ENCODE measurements at places on chromosomes 13 and 19.
A peak's percentile ranks its signal among the peaks of the same experiment; 100 is the strongest.

DNA sequence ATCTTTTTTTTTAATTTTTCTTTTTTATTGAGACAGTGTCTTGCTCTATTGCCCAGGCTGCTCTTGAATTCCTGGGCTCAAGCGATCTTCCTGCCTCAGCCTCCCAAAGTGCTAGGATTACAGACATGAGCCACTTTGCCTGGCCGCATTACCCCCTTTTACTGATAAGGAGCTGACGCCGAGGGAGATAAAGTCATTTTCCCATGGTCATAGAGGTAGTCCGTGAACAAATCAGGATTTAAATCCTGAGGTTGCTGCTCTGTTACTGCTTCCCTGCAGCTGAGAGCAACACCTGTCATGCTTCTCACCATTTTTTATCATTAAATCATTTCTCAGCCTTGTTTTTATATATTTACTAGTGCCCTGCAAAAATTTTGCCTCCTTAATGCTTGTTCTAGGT, 7.4 kb downstream of the CYSLTR2 start:
- DNase-seq = no peak

- DNase-seq = no peak
Measured at GRCh38 chr19:17246681-17247425, 1.1 kb upstream of the NR2F6 start.

DNA sequence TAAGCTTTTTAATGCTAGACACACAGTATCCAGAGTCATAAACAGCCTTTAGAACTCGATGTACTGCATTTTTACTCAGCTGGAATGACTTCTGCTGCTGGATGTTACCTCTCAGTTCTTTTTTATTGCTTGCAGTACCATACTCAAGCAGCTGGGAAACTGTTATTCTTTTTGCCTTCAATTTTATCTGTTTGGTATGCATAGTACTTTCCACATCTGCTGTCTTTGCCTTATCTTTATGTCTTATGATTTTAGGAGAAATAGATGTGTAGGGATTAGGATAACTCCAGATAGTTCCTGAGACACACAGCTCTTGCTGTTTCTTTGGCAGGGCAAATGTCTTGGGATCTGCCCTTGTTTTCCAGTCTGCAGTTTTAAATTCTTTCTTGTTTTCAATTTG, 31.5 kb downstream of the TEX30 start:
- no peak for DNase-seq

GRCh38 chr13:26847281-26847680, 86.7 kb upstream of the GPR12 start:
- DNase-seq = no peak

- no peak for DNase-seq
Measured at GRCh38 chr13:59229401-59229800, 934.3 kb downstream of the DIAPH3 start.

DNA sequence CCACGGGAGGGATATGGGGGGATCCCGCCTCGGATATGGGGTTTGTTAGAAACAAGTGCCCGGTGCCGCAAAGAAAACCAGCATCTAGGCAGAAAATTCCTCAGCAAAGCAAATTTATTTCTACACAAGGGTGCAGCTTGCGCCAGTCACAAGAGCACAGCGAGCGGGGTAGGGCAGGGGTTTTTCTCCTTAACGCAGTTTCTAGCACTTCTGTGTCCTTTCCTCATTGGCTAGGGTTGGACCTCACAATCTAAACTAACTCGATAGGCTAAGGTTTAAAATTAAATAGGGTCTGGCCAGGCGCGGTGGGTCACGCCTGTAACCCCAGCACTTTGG, 595 bp downstream of the ZNF440 start:
- no peak for DNase-seq

GRCh38 chr13:29956853-29957252, 106.4 kb upstream of the UBL3 start:
- DNase-seq = no peak

DNA sequence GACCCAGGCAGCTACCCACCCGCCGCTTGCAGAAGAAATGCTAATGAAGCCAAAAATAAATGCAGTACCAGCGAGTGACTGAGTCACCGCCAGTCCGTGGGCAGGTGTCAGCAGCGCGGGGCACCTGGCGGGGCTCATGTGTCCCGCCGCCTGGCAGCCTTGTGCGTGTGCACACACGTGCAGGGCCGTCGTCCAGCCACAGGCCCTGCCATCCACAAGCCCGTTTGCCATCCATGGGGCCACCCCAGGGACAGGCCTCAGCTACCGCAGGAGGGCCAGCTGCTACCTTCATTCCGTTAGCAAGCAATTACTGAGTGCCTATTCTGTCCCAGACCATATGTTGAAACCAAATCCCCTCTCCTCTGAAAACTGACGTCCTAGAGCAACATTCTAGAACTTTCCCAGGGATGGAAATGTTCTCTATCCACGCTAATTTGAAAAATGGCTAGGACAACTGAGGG, 20.5 kb downstream of the NCAN start:
- DNase-seq = no peak

DNA sequence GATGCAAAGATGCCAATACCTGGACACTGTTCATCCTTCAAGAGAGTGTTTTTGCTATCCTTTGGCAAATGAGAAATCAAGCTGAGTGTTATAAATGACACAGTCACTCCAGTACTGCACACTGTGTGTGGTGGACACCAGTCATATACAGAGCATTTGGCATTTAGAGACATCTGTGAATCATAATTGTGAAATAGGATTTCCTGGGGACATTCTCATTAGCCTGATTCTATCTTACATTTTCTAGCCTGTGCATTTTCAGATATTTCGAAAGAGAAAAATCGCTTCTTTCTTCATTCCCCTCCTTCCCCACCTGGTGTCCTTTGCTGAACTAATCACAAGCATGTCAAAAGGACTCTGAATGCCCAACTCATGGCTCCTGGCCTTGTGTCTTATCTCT, 781.0 kb upstream of the ARGLU1 start:
- DNase-seq = no peak

DNA sequence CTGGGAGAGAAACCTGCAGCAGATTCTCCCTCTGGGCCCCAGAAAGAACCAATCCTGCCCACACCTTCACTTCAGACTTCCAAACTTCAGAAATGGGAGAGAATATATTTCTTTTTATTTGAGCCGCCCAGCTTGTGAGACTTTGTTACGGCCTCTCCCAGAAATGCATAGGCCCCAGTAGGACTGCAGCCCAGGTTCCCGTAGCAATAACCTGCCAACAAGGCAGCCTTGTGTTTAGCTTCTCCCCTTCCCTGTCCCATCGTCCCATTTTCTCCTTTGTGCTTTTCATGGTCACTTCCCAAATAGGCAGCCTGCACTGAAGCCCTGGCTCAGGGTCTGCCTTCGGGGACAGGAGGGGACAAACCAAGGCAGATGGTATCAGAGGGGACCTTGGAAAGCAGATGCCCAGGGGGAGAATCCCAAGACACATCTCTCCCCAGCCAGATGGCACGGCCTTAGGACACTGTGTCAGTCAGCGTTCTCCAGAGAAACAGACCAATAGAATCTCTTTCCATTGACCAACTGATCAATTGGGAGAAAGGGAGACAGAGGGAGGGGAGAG, 3.7 kb upstream of the ARHGEF7 start:
- DNase-seq = no peak

GRCh38 chr13:74287724-74288169, 153.5 kb upstream of the KLF12 start:
- peak; percentile 77 for DNase-seq

- no peak for DNase-seq
Measured at GRCh38 chr13:98970330-98970729, 7.5 kb downstream of the DOCK9 start.

GRCh38 chr19:49896863-49897621, at the start of gene IL4I1:
TSS of gene IL4I1 (minus strand) at chr19:49896887. CDS start at chr19:49896160, 727 bp downstream.
- no peak for DNase-seq

DNA sequence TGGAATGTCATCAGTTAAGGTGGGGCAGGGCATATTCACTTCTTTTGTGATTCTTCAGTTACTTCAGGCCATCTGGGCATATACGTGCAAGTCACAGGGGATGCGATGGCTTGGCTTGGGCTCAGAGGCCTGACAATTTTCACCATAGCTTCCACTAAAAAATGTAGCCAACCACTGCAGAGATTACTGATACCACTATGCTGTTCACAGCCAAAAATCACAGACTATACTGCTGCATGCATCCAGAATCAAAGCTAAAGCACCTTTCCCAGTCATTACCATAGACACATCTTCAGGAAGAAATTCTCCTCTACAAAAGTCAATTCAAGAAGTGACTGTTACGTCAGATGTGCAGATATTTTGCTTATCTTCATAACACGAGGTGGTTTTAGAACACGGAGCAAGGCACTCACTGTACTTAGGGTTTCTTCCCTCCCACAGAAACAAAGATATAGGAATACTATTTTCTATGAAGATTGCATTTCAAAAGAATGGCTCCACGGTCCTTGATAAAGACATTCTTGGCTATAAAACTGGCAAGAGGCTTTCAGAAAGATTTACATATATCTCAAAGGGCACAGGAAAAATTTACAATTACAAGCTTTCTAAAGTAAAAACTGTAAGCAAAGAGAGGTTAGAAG, 1556.6 kb upstream of the PRR20A start:
- DNase-seq = no peak

DNA sequence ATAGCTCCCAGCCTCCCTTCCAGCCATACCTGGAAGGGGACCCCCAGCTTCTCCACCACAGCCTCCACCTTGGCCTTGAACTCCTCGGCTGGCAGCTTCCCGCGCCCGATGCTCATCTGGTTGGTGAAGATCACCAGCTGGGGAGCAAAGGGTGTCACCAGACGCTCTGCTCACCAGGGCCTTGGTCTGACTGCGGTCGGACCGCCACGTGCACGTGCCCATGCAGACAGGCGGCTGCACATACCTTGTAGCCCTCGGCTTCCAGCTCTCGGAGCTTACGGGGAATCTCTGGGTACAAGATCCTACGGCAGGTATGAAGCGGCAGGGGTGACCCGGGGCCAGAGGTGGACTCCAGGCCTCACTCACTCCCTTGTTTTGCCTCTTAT, 3.4 kb downstream of the PNKP start:
- no peak for DNase-seq

- peak; percentile 9 for DNase-seq
Measured at GRCh38 chr19:11581740-11582139, 4.3 kb upstream of the ACP5 start.

DNA sequence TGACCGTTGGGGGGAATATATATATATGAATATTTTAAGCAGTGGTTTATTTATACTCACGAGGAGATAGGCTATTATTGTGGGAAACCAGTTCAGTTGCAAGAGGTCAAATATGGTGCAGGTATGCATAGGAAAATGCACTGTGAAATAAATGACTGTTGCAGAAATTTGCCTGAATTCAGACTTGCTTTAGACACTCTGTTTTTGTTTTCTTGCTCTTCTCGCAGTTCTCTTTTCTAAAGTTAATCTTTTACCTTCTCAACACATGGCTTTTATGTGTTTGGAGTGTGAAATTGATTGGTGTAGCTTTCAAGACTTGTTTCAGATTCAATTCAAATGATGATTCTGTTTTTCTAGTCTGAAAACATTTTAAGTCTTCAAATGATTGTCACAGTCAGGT, 109.7 kb downstream of the LRCH1 start:
- no peak for DNase-seq

- DNase-seq = no peak
Measured at GRCh38 chr13:20570517-20570916, 3.6 kb downstream of the IFT88 start.

GRCh38 chr19:43667876-43668405, 2.0 kb downstream of the PLAUR start:
- no peak for DNase-seq

GRCh38 chr13:50711131-50711815, 132.2 kb downstream of the DLEU7 start:
- no peak for DNase-seq

DNA sequence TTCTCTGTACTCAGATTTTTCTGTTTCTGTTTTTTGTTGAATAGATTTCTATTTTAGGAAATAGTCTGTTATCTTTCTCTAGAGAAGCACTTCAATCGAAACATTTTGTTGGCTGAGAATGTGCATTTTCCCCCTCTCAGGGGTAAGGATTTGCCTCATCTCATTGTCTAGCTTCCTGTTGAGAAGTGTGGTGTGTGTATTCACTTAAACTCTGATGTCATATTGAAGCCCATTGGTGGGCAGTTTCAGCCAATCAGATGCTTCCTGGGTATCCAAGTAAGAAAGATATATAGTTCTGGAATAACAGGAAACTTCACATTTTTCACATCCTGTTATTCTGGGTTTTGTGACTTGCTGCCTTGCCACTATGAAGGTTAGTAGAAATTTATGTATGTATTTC, 87.6 kb downstream of the ARHGEF7 start:
- DNase-seq = no peak

DNA sequence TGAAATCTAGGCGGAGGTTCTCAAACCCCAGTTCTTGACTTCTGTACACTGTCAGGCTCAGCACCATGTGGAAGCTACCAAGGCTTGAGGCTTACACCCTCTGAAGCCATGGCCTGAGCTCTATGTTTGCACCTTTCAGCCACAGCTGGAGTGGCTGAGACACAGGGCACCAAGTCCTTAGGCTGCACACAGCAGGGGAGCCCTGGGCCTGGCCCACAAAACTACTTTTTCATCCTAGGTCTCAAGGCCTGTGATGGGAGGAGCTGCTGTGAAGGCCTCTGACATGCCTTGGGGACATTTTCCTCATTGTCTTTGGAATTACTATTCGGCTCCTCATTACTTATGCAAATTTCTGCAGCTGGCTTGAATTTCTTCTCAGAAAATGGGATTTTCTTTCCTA, 503.2 kb upstream of the PCDH20 start:
- no peak for DNase-seq

DNA sequence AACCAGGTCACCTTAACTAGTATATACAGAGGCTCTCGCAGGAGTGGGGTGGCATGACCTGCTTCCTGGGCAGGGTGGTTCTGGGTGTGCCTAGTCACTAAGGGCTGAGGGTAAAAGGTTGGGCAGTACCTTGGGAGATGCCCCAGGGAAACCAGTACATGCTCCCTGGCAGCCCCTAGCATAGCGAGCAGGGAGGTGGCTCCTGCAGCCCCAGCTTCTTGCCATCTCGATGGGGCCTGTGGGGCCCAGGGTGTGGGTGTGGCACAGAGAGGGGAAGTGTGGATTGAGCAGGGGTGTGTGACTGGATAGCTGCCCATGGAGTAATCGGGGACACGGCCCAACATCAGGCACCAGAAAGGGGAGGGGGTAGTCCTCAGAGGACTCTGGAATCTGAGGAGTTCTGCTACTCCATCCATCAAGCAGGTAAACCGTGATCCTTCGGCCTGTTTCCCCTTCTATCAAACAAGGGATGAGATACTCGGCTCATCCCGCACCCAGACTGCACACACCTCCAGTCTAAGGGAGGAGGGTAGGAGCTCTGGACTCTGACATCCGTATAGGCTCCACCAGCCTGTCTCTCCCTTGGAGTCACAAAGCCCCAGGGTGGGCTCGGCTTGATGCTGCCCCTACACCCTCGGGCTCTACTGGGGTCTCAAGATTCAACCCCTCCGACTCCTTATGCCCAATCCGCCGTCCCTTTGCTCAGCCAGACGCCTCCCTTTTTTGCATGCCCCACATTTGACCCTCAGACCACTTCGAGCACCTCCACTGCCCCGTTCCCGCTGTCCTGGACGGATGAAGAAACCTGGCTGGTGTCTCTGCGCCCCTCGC, 1.1 kb downstream of the ZBTB45 start:
- DNase-seq = no peak

DNA sequence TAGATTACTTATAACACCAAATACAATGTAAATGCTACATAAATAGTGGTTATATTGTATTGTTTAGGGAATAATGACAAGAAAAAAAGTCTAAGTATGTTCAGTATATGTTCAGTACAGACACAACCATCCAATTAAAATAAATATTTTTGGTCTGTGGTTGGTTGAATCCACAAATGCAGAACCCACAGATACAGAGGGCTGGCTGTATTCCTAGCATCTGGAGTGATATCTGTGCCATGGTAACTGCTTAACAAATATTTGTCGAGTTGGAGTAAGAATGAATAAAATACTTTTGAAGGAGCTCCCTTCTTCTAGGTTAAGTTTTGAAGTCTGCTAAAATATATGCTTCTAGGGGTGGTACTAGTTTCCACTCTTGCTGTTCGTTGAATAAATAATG, 241.0 kb downstream of the KLF5 start:
- no peak for DNase-seq
